CD4-positive, alpha-beta T cell treated with Interleukin-4 for 1 hour (primary cell): ENCODE measurements at places on chromosomes 5 and 9.

- no peak for DNase-seq
These were observed 25.9 kb downstream of the GALNT12 start for GRCh38 chr9:98833090-98833956.

DNA sequence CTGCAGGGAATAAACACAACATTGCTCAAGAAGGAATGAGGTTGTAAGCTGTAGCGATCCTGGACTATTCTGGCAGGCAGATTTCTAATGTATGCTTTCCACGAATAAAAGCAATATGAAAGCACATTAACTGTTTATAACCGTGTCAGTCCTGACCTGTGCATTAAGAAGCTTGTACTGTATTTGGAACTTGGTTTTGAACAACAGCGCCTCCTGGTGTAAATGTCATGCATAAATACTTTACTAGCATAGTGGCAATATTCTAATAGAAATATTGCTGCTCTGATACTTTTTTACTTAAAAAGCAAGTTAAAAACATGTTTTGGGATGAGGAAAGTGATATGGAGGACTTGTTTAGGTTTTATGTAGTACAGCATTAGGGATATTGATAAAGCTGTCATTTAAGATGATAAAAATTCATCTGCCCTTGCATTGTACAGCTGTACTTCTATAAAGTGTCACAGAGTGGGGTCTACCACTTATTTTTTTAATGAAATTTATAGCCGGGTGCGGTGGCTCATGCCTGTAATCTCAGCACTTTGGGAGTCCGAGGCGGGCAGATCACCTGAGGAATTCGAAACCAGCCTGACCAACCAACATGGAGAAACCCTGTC, 70.7 kb upstream of the GNE start:
- DNase-seq: peak; percentile 76

- DNase-seq: no peak
These were observed 14.0 kb upstream of the CHD1 start for GRCh38 chr5:98942847-98943246.

DNA sequence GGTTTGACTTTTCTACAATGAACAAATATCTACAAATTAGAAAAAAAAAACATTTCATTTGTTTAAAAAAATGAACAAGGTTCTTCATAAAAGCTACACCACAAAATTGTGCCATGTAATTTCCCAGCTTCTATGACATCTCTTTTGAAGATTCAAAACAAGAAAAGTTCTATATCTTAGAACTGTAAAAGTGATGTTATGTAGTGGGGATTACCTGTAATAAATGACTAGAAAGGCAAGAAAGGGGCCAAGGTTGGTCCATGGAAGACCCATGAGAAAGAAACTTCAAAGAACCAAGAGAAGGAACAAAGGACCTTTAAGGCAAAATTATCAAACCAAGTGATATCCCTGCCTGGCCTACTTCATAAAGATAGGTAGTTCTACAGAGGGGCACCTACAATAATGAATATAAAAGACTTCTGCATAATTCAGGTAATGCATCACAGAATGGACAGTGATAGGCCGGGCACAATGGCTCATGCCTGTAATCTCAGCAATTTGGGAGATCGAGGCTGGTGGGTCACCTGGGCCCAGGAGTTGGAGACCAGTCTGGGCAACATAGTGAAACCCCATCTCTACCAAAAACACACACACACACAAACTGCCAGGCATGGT, 7.6 kb downstream of the MLLT3 start:
- no peak for DNase-seq

DNA sequence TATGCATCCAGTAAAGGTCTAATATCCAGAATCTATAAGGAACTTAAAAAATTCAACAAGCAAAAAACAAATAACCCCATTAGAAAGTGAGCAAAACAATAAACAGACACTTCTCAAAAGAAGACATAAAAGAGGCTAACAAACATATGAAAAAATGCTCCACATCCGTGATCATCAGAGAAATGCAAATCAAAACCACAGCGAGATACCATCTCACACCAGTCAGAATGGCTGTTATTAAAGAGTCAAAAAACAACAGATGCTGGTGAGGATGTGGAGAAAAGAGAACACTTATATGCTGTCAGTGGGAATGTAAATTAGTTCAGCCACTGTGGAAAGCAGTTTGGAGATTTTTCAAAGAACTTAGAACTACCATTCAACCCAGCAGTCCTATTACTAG, 86.1 kb downstream of the WWC1 start:
- DNase-seq: peak; percentile 77

DNA sequence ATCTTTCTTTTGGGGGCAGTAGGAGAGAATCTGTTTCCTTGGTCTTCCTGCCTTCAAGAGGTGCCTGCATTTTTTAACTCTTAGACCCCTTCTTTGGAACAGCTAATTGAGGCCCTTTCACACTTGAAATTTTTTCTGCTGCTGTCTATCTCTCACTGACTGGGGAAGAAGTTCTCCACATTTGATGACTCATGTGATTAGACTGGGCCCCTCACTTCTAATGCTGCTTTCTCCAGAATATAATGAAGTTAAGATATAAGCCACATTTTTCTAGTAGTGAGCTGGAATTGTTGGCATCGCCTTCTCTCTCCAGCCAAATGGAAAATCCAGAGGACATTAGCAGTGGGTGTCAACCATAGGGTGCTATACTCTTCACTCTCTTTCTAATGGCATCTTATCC, 12.4 kb downstream of the ZNF474 start:
- no peak for DNase-seq
